ENCODE measurements at places on chromosomes 2 and 18.

- DNase-seq: no peak
These were observed 298.8 kb downstream of the SP3 start for GRCh38 chr2:173666171-173666888.

DNA sequence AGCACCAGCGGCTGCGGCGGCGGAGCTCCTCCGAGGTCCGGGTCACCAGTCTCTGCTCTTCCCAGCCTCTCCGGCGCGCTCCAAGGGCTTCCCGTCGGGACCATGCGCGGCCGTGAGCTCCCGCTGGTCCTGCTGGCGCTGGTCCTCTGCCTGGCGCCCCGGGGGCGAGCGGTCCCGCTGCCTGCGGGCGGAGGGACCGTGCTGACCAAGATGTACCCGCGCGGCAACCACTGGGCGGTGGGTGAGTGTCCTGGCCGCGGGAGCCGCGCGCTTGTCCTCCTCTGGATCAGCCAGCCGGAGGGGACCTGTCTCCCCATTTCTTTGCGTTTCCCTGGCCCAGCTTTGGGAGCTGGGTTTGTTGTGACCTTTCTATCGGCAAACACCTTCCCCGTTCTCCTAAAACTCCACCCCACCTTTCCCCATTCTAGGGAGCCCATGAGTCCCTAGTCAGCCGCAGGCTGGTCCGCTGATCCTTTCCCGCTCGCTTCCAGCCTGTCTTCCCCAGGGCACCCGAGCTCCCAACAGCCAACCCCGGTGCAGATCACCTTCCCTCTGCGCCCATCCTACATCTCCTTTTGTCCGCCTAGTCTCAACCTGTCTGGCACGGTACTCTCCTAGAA lies 316 bp downstream of the GRP start:
- no peak for DNase-seq

DNA sequence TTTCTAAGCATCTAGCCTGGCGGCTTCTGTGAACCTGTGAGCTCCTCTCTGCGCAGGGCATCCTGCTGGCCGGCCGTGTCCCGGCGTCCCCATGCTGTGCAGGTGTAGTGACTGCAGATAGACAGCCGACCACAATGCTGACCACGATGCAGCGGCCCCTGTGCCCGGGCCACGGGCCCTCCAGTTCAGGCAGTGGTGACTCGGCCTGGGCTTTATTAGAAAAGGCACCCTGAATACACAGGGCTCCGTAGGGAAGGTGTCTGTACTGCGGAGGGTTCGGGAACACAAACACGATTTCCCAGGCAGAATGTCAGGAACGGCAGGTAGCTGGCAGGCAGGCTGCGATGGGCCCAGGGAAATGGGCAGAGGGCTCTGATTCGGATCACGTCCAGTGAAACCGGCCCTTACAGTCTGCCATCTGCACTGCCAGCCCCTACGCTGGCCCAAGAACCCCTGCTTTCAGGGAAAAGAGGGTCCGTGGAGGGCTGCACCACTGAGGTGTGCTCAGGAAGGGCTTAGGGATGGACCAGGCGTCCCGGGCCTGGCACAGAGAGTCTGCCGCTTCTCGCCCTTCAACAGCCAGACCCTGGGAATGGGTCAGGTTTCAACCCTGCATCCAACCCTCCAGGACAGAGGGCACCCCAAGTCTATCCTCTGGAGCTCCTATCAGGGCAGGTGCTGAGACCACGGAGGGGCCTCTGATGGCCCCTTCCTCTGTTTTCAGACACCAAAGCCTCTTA lies 196.5 kb downstream of the HDAC4 start:
- no peak for DNase-seq

GRCh38 chr18:32379891-32380290 lies 90.8 kb downstream of the GAREM1 start:
- DNase-seq: no peak

- no peak for DNase-seq
These were observed 401.9 kb downstream of the LRP1B start for GRCh38 chr2:141728886-141729285.

DNA sequence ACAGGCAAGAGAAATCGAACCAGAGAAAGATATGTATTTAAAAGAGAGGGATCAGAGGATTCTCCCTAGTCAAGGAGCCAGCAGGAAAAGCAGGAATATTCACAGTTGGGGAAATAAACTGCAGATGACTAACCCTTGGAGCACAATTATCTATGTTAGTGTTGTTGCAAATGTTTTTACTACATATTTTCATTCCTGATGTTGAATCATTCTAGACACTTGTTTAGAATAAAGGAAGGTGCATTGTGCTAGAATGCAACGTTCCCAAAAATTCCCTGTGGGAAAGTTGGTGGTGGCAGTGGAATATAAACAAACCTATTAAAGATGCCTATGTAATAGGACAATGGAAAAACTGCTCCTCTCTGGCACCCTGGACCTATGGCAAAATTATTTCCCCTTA lies 63.3 kb downstream of the DTNA start:
- DNase-seq: no peak

GRCh38 chr18:10122988-10123950 lies 209.5 kb downstream of the VAPA start:
- DNase-seq: no peak

- no peak for DNase-seq
These were observed 81.1 kb upstream of the CD302 start for GRCh38 chr2:159879051-159879604.

- no peak for DNase-seq
These were observed 7.5 kb downstream of the MOCOS start for GRCh38 chr18:36194600-36195315.

DNA sequence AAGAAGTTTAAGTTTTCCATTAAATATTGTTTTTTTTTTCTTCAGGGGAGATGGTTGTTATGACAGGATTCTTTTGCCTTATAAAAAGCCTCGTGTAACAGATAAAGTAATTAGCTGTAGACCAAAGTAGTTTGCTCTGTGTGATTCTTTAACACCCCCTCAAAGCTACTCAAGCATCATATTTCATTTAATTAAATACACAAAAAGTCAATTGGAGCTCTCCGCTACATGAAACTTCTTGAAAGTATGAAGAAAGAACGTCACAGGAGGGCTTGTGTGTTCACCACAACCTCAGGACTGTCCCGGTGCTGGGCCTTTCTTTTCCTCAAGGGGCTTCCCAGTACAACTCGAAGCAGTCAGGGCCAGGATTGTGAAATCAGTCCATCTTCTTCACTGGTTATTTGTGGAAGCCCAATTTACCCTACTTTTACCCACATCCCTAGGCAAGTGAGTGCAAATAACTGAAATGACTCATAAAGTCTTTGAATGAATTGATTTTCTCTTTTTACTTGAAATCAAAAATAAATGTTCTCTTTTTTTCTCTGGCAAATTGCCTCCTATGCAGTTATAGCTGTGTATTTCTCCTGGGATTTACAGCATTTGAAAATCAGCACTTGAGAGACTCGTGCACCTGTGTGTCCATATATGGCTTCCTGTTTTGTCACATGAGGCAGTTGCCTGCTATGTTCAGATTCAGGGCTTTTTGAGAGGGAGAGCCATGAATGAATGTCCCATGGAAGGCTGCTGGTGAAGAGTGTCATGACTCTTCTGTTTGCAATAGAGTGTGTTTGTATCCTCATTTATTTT lies 48.6 kb downstream of the LINC00305 start:
- DNase-seq: no peak

DNA sequence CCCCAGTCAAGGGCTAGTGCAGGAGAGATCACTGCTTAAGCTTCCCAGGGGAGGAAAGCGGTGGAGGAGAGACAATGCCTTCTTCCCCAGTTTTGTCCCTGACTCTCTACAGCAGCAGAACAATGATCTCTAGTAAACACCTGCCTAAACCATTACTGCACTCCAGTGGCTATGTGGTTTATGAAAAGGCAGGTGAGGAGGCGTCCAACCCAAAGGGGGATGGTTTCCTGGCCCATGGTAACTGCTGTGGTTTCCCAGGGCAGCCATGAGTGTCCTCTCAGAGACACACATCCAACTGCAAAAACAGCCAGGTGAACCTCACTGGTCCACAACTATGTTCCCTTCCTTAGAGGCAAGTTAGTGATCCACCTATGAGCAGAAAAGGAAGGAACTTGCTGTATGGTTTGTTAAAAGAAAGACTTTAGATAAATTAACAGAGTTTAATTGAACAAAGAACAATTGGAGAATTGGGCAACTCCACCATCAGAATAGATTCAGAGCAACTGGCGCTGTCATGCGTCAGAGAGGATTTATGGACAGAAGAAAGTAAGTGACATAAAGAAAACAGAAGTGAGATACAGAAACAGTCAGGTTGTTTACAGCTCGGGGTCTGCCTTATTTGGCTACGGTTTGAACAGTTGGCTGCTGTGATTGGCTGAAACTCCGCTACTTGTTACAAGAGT lies 4.8 kb upstream of the TTC39C start:
- DNase-seq: peak; percentile 56

DNA sequence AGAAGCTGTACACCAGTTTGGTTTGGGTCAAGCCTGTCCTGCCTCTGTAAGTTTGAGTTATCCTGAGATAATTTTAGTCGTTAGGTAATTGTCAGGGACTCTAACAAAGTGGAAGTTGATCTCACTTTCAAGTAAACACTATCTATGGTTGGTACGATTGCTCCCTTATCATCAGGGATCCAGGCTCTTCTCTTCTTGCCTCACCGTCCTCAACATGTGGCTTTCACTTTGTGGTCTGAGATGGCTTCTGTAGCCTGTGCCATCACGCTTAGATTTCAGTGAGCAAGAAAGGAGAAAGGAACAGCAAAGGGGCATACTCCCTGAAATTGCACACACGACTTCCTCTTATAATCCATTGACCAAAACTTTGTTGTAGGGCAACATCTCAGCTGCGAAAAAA lies 115.6 kb downstream of the CTAGE1 start:
- no peak for DNase-seq

DNA sequence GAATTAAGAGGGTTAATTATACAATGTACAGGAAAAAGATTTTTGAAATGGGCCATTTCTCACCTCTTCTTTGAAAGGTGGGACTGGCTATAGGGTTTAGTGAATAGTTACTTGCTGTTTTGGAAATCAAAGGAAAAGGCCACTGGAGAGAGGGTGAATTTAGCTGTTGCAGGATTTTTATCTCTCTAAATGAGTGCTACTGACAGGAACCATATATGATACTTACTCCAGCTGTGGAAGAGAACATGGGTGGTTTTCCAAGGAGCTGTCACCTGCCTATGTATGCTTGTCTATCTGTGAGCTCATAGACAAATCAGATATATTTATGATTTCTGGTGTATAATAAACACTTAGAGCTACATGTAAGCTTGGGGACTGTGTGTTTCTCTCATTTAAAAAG lies 430.4 kb downstream of the MTX2 start:
- DNase-seq: no peak

DNA sequence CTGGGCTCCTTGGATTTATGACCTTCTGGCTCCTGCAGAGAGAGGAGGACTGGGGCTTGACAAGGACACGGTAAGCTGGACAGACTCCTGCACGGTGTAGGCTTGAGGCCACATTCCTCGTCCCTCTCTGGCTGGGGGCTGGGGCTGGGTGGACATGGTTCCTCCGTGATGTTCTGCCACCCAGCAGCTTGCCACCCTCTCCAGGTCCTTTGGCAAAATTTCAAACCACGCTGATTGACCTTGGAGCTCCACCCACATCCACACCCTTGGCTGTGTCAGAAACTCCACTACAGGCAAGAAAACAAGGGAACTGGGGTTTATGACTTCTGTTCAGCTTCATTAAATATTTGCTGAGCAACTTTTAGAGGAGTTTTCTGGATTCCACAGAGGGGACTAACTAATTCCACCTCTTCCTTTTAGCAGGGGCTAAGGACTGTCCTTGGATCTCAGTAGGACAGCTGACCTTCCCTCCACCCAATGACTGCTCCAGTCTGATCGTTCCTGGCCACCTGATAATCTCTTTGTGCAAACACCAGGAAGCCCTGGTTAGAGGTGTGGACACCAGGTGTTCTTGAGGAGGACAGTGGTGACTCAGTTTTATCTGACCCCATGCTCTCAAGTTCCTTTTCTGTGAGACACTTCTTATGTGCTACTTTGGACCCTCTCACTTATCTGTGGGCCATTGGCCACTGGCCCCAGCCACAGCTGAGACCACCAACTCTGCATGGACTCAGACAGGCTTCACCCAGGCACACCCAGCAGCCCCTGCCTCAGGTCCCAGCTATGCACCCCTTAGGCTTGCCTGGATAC lies 29.3 kb downstream of the GPR55 start:
- DNase-seq: no peak

GRCh38 chr2:134232868-134233727 lies 20.8 kb upstream of the MGAT5 start:
- DNase-seq: peak; percentile 66

GRCh38 chr18:74219056-74219455 lies 70.7 kb downstream of the TIMM21 start:
- DNase-seq: no peak

DNA sequence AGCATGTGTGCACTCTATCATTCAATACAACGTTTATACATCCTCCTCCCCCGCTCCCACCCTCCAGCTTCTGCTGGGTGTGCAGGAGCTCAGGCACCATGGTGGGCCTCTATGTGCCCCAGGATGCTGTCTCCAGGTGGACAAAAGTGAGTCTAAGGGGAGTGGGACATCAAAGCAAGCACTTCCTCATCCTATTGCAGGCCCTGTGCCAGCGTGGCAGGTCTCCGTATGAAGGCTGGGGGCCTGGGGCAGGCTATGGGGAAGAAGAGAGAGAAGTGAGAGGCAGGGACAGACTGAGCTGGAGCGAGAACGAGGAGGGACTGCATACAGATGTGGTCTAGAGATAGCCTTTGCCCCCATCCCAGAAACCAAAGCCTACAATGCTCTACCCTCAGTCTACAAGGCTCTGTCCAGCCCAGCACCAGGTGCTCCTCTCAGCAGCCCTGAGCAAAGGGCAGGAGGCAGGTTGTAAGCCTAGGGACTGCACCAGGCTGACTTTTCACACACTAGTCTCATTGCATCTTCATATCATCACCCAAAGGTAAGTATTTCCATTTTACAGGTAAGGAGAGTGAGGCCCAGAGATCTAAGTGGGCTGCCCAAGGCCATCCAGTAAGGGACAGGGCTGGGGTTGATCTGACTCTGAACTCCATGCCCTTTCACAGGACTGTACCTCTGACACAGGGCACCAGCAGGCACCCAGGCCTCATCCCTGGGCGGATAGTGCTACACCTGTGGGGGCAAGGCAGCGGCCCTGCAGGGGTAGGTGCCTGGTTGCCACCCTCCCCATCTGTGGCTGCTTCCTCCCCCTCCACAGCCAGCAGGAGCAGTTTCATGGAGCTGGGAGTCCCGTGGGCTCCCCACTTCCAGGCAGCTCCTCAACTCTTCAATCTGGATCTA lies 14.0 kb upstream of the ARID5A start:
- DNase-seq: no peak

Measured in CD4-positive, alpha-beta memory T cell (primary cell).